ENCODE measurements at places on chromosomes 13 and 19.

DNA sequence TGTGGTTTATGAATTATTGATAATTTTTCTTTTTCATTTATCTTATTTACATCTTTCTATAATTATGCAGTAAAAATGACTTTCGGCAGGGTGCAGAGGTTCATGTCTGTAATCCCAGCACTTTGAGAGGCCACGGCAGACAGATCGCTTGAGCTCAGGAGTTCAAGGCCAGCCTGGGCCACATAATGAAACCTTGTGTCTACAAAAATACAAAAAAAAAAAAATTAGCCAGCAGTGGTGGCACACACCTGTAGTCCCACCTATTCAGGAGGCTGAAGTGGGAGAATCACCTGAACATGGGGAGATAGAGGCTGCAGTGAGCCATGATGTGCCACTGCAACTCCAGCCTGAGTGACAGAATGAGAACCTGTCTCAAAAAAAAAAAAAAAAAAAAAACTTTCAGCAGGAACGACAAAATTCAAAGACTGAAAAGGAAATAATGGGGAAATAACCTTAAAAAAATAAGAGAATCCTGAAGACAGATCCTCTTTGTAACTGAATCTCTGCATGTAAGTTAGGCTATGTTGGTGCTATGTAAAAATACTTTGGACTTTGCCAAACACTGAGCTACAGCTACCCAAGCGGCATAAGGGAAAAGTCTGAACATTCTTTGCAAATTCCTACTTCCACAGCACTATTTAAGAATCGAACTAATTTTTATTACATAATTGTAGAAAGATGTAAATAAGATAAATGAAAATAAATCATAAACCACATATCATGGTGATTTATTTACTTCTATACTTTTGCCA is 36.7 kb upstream of the WDFY2 start:
- no peak for DNase-seq

- no peak for DNase-seq
These were observed 13.7 kb downstream of the PTH2 start for GRCh38 chr19:49409441-49410029.

DNA sequence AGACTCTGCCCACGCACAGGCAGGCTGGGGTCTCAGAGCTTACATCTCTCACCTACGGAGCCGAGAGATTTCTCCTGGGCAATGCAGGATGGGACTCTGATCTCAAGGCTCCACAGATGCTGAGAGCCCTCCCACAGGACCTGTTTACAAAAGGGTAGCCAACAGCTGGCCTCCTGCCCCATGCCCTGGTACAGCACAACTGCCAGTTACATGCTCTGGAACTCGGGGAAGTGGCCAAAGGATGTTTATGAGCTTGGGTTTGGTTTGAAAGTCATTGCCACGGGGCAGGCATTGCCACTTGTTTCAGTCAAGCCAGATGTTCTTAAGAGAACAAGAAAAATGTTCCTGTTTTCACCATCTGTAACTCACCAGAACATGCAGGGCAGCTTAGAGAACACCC is 3.5 kb downstream of the DHRS12 start:
- no peak for DNase-seq

DNA sequence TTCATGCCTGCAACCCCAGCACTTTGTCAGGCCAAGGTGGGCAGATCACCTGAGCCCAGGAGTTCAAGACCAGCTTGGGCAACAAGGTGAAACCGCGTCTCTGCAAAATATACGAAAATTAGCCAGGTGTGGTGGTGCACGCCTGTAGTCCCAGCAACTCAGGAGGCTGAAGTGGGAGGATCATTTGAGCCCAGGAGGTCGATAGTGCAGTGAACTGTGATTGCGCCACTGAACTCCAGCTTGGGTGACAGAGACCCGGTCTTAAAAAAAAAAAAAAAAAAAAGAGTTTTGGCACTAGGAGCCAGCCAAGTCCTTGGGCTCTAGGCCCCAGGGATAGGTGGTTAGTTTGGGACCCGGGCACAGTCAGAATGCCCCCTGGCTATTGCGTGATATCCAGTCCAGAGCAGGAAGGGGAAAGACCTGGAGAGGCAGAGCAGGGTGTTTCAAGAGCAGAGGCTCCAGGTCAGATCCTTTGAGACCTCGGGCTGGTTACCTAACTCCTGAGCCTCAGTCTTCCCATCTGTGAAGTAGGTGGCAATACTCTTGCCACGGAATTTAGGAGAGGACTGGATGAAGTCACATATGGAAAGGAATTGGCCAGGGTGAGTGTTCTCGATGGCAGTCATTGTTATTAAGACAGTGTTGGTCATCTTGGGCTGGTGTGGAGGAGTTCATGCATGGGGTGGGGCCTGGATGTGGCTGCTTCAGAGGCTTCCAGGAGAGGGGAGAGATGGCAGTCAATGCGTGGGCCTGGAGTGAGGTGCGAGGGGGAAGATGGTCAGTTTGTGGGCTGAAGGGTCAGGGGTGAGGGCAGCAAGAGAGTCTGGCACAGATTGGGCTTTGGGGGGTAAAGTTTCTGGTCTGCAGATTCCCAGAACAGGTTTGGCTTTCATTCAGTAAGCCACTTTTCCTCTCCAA is 2.8 kb downstream of the PPP1R37 start:
- DNase-seq = no peak

GRCh38 chr19:31451686-31452330 is 102.6 kb upstream of the TSHZ3 start:
- no peak for DNase-seq

DNA sequence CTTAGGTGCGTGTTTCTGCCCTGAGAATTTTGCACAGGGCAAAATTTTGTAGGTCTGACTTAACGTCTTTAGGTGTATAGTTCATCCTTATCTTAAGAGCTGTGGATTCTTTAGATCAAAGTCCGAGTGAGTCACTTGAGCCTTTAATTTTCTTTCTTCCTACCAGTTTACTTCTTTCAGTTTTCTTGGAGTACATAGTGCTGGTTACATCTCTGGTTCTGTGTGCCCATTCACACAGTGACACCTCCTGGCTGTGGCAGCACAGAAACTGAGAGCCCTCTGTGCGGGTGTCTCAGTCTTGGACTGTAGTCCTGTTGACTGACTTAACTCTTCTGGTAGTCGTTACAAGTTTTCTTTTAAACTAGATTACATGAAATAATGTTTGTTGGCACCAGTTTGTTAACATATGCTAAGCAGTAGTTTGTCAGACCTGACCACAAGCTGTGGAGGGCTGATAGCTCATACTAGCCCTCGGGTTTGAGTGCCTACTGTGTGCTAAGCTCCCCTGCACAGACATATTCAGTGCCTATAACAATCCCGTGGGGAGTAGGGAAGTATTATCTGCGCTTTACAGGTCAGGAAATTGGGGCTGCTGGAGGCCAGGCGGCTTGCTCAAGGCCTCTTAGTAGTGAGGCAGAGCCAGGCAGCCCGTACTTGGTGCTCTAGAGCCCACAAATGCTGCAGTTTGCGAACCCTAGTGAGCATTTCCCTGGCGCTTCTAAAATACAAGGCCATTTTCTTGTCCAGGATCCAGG is 1.6 kb downstream of the GATAD2A start:
- DNase-seq = peak; percentile 56

DNA sequence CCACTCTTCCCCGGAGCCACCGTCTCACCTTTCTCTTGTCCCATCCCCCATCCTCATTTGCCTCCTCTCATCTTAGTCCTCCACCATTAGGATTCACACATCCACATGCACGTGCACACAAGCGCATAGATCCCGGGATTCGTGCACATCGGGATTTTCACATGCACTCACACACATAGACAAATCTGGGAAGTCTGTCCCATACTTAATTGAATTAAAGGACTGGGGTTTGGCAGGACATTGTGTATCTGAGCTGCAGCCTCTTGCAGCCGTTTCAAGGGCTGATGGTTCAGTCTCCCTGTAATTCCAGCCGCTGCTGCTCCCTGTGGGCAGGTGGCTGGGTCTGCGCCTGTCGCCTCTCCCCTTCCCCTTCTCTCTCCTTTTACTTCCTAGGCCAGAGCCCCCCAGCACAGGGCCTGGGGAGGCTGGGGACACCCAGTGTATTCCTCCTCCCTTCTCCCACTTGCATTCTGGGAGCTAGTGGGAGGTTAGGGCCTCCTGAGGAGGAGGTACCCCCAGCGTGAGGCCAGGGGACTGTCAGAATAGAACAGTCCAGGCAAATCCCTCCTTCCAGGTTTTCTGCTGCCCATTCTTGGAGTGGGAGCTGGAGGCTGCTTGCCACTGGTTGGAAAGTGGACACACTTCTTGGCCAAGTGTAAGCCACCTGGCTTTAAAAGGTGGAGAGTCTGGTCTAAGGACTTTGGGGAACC is 43.6 kb downstream of the LYL1 start:
- no peak for DNase-seq

- DNase-seq = no peak
These were observed 1.7 kb upstream of the SERTAD3 start for GRCh38 chr19:40445780-40446262.
